Activated CD8-positive, alpha-beta memory T cell treated with anti-CD3 and anti-CD28 coated beads for 4 hours (primary cell): ENCODE measurements at places on chromosomes 1 and 21.

DNA sequence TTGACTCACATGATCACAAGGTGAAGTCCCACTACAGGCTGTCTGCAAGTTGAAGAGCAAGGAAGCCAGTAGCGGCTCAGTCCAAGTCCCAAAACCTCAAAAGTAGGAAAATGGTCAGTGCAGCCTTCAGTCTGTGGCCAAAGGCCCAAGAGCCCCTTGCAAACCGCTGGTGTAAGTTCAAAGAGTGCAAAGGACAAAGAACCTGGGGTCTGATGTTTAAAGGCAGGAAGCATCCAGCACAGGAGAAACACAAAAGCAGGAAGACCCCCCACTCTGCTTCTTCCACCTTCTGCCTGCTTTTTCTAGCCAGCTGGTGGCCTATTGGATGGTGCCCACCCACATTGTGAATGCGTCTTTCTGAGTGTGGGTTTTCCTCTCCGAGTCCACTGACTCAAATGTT lies 2222.6 kb downstream of the MRPL39 start:
- DNase-seq = no peak

DNA sequence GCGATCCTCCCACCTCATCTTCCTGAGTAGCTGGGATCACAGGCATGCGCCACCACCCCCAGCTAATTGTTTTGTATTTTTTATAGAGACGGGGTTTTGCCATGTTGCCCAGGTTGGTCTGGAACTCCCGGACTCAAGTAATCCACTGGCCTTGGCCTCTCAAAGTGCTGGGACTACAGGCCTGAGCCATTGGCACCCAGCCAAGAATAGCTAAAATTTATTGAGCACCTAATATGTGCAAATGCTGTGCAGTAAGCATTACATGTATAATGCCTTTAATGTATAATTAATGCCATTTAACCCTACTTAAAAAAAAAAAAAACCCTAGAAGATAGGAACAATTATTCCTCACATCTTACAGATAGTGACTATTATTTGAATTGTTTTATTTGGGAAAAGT lies 42.9 kb downstream of the ZNF691 start:
- DNase-seq = no peak

- DNase-seq = no peak
Measured at GRCh38 chr1:117060441-117061317, 553 bp downstream of the TTF2 start.

DNA sequence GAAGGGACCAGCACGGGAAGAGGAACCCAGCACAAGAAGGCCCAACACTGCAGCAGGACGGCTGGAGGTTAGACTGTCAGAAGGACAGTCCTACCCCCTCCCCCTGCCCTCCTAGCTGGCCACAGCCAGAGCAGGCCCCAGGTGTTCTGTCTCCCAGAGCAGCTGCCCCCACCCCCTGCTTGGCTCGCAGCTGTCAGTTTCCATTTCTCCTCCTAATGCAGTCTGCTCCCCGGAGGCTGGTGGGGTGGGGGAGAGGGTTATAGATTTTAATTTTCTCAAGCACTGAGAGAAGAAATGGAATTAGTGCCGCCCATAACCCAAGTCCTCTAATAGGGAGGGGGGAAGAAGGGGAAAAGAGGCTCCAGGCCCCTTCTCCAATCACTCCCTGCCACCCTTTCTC lies 13.0 kb upstream of the PEAR1 start:
- no peak for DNase-seq

- no peak for DNase-seq
Measured at GRCh38 chr1:71986160-71986559, 296.2 kb downstream of the NEGR1 start.

- no peak for DNase-seq
Measured at GRCh38 chr1:107954719-107955415, 10.1 kb downstream of the VAV3 start.

- DNase-seq = no peak
Measured at GRCh38 chr1:93775224-93775623, 93.6 kb upstream of the BCAR3 start.

DNA sequence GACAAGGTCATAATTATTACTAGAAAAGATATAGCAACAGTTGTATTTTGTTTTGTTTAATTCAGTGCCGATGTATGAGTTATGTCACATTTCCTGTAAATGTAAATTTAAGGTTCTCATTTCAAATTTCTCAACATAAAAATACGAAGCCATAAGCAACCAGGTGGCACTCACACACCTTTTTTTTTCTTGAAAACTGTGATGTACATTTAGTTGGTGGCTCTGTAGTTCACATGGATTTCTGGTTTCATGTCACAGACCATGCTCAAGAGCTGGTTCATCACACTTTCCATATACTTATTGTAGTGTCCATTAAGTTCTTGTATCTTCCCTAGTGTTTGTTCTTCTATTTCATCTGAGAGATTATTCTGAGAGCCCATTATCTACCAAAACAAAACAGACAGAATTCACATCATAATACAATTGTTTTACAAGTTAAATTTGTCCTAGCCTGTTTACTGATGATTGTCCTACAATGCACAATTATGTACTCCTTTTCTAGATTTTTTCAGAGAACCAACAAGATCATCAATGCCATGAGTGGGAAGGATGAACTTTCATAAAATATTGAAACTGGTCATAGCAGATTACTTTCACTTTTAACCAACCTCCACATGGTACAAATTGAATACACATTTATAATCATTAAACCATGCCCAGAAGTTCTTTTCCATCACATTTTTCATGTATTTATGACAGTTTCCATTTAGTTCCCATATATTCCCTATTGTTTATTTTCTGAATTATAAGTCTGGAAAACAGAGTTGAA lies 17.1 kb downstream of the ATP6V1G3 start:
- no peak for DNase-seq

DNA sequence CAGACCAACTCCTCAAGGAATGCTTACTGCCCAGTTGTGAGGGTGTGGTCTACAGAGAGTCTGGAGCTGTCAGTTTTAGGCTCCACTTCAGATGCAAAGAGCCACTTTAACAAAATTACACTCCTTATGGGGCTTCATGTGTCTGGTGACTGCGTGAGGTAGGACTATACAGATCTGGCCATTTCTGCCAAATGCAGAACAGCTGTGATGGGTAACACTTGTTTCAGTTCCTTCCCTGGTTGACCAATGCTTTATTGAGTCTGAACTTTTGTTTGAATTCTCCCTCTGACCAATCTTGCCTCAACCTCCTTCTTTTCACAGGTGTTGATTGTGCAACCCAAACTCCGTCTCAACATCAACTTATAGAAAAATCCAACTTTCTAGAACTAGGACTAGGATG lies 181.2 kb downstream of the OMA1 start:
- DNase-seq = no peak

DNA sequence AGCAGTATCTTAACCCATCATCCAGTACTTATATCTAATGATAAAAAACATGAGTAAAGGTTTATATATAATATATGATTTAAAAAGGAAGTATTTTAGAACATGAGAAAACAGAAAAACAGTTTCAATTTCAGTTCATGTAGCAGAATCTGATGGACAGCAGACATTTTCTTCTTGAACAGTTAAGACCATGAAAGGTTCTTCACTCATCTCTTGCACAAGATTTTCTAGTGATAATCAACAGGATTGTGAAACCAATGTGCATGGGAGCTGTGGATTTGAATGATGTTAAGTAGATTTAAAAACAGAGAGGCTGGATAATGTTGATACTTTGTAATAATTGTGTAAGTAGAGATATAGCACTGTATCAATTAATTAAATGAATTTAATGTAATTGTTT lies 1297.6 kb downstream of the BRINP3 start:
- no peak for DNase-seq

DNA sequence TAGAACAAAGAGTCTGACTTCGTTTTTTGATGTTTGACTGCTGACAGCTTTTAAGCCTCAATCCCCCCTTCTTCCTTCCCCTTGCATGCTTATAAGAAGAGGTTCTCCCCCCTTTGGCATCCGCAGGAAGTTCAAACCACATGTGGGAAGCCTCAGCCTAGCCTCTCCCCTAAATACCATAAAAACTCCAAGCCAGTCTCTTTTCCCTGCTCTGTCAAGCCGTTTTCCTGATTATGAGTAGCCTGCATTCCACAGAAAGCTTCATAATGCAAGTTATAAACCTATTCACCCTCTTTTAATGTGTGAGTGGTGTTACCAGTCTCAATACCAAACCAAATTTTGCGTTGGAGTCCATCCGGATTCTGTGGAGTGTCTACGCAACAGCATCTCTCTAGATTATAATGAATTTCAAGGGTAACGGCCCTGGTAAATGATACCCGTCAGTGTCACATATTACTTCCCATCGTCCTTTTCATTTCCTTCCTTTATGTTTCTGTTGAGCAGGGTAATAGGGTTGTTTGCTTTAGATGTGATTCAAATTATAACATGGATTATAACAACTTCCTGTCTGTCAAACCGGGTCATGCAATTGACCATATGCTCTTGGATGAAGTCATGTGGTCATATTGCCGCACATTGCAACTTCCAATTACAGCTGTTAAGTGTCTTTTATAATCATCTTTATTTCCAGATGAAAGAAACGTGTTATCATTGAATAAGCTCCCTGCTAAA lies 717.5 kb downstream of the RWDD3 start:
- DNase-seq = no peak

DNA sequence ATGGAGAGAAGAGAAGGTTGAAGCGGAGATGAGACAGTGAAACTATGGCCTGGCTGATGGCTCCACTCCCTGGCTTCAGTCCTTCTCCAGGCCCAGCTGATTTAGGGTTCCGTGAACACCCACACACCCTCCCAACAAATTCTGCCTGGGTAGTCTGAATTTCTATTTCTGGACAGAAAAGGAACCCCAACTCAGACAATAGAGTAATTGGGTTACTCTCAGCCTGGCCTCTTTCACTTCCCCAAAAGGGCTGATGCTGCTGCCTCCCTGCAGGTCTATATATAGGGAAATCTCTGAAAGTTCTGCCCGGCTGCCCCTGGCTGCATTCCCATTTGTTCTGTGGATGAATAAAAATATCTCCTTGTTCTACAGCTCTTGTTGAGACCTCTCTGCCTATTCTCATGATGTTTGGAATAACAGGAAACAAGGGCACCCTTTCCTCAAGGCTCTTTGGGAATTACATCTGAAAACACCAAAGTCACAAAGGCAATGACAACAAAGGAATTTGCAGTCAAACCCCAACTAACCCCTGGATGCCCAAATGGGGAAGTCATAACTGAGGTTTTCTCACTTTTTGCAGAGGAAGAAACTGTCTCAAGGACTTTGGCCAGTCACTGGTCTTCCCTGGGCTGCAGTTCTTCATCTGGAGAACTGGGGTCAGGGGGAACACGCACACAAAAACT lies 11.4 kb upstream of the ZSCAN20 start:
- DNase-seq = no peak

DNA sequence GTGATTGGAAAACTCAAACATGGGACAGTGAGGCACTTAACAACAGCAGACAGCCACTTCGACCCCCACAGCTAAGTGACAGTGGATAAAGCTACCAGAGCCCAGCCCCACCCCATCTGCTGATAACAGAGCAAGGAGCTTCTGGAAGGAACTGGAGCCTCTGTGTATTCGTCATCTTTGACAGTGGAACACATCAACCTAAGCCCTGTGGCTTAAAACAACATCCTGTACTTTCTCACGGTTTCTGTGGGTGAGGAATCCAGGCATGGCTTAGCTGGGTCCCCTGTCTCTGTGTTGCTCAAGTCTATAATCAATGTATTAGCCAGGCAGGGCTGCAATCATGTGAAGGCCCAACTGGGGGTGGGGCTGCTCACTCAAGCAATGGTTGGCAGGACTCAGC lies 18.4 kb upstream of the SIPA1L2 start:
- DNase-seq = no peak

DNA sequence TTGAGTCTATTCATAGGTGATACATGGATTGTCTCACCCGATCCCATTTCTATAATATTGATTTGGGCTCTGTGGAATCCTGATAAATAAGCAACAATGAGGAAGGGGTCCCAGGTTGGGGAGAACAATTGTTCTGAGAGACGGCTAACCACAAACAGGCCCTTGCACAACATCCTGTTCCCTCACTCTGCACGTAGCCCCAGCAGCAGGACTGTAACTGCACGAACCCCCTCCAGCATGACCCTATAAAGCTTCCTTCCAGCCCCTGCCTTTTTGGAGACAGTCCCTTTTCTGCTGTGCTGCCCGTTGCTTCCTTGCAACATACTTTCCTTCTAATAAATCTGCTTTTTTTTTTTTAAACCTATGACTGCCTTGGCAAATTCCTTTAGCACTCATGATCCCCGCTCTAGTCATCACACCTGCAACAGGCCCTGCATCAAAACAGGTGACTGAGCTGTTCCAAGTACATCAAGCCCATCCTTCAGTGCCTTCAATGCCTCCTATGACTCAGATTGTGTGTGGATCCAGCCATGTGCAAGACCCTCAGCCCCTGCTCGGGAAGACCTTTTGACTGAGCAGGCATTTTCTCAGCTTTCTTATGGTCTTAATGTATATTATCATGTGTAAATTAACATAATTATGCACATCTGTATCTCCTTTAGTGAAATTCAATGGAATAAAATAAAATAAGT lies 63.7 kb upstream of the B3GALNT2 start:
- no peak for DNase-seq

GRCh38 chr1:239920214-239920613 lies 171.5 kb upstream of the FMN2 start:
- no peak for DNase-seq

DNA sequence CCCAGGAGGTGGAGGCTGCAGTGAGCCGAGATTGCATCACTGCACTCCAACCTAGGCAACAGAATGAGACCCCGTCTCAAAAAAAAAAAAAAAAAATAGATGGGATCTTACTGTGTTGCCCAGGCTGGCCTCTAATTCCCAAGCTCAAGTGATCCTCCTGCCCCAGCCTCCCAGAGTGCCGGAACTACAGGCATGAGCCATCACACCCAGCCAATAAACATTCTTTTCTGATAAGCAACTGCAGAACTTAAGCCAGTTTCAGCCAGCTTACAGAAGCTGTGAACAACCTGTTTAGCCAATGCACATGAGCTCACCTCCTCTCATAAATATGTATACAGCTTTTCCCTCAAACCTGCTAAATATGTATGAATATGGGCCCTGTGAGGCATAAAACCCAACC lies 3.1 kb upstream of the MIIP start:
- DNase-seq = no peak

- no peak for DNase-seq
Measured at GRCh38 chr1:36115931-36116330, 9.1 kb downstream of the COL8A2 start.

- no peak for DNase-seq
Measured at GRCh38 chr1:204736836-204737235, 51.3 kb upstream of the LRRN2 start.

- no peak for DNase-seq
Measured at GRCh38 chr1:180311011-180311730, 81.1 kb downstream of the LHX4 start.

DNA sequence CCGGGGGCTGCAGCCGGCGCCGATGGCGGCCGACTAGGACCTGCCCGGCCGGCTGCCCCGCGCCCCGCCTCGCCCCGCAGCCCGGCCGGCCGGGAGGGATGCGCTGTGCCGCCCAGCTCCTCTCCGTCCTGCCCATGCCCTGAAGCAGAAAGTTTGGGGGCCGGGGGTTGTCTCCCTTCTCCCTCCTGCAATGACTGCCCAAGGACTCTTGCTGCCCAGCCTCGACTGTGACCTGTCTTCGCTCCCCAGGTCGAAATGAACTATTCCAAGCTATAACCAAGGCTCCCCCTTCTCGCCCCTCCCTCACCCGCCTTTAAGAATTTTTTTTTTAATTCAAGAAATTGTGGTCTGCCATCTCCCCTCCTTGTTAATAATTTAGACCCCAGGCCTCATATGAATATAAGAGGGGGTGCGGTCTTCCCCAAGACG lies 361 bp downstream of the TMCC2 start:
- DNase-seq = no peak
